Activated CD4-positive, alpha-beta T cell treated with anti-CD3 and anti-CD28 coated beads, Interleukin-2, amount 50 U/mL, for 16 hours (primary cell): ENCODE measurements at places on chromosomes 4 and X.

- DNase-seq, result no peak
Observed at GRCh38 chrX:133412246-133412645, 3.0 kb downstream of the GPC4 start.

GRCh38 chrX:23826653-23827052 is 43.7 kb downstream of the SAT1 start:
- DNase-seq, result no peak

DNA sequence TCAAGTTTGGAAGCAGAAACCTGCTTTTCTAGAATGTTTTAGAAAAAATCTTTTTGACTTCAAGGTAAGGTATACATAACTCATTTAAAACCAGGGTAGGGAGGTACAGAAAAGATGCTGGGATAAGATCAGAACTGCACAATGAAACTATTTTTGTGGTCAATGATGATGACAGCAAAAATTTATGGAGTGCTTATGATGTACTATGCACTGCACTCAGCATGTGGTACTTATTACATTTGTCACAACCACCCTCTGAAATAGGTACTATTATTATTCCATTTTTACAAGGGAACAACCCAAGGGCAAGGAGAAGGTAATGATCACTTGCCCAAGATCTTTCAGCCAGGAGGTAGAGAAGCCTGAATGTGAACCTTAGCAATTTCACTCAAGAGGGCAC is 8.0 kb downstream of the GPM6B start:
- DNase-seq, result no peak

GRCh38 chr4:83629945-83630721 is 94.2 kb downstream of the GPAT3 start:
- DNase-seq, result peak; percentile 16

GRCh38 chr4:104971462-104971861 is 175.2 kb upstream of the TET2 start:
- DNase-seq, result no peak

DNA sequence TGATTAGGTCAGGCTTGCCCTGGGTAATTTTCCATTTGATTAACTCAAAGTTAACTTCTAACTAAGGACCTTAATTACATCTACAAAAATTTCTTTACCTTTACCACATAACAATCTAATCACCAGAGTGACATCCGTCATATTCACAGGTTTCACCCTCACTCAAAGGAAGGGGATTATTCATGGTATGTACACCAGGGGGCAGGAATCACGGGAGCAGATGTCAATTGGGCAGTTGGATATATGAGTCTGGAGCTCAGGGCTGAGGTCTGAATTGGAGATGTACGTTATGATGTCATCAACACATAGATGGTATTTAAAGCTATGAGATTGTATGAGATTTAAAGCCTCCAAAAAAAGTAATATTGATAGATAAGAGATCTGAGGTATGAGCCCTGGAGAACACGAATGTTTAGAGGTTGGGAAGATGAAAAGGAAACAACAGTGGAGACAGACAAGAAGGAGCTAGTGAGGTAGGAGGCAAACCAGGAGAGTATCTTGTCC is 52.9 kb downstream of the PGRMC1 start:
- DNase-seq, result no peak

- no peak for DNase-seq
Observed at GRCh38 chrX:107741404-107741790, 34.2 kb downstream of the TSC22D3 start.

DNA sequence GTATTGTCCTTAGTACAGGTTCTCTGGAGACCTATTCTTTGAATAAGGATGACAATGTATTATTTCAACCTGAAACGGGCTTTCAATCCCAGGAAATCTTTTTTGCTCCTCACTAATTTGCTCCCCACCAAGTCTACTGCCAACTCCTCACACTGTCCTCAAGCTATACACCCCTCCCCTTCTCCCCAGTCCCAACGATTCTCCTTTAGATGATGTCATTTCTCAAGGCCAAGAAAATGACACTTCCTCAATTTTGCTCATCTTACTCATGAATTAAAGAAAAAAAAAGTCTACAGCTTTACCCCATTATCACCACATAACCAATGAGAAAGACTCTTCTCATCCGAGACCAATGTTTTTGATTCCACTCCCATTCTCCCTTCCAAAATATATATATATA is 20.6 kb downstream of the AP1S2 start:
- no peak for DNase-seq

- peak; percentile 42 for DNase-seq
Observed at GRCh38 chr4:147707892-147708672, 23.8 kb upstream of the ARHGAP10 start.

- DNase-seq, result no peak
Observed at GRCh38 chrX:70322784-70323183, 32.9 kb downstream of the KIF4A start.

DNA sequence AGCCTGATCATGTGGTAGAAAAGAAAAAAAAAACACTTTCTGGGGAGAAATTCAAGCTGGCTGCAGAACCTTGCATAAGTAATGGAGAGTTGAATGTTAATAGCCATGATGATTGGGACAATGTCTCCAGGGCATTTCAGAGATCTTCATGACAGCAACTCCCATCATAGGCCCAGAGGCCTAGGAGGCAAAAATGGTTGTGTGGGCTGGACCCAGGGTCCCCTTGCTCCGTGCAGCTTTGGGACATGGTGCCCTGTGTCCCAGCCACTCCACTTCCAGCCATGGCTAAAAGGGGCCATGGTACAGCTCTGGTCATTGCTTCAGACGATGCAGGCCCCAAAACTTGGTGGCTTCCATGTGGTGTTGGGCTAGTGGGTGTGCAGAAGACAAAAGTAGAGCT is 1170.9 kb downstream of the C4orf33 start:
- no peak for DNase-seq

GRCh38 chr4:18366892-18367291 is 345.3 kb upstream of the LCORL start:
- DNase-seq, result peak; percentile 32

- DNase-seq, result no peak
Observed at GRCh38 chrX:132271311-132271778, 52.1 kb upstream of the RAP2C start.

DNA sequence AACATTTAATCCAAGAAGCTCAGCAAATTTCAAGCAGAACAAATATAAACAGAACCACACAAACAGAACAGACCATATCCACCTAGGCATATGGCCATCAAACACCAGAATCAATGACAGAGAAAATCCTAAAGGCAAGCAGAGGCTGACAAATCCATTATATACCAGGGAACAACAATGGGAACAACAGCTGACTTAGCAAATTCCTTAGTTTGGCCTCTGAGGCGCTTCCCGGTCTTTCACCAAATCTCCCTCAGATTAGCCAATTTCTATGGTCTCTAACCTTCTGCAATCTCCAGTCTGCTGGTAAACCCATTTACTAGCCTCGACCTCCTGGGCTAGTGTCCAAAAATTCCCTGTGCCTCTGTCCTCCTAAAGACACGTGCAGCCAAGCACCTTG is 59.2 kb downstream of the GPR143 start:
- no peak for DNase-seq

DNA sequence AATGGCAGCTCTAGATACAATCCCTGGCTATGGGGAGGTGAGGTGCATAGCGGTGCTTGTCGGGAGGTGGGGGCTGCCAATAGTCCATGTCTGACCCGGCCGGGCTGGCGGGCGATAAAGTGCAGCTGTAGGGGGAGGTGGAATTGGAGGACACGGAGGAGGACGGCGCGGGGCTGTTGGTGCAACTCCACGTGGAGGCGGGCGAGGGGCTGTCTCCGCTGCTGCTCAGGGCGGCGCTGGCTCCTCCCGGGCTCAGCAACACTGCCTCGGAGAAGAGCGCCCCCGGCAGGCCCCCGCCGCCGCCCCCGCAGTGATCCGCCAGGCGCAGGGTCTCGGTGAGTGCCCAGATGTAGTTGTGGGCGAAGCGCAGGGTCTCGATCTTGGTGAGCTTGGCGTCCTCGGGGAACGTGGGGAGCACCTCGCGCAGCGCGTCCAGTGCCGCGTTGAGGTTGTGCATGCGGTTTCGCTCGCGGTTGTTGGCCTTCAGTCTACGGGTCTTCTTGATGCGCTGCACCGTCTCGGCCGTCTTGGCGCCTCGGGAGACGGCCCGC is 1.3 kb downstream of the NEUROG2 start:
- no peak for DNase-seq

- DNase-seq, result no peak
Observed at GRCh38 chr4:17647927-17648326, 33.5 kb downstream of the MED28 start.

- peak; percentile 42 for DNase-seq
Observed at GRCh38 chrX:58025979-58026378, 115.7 kb upstream of the ZXDA start.

DNA sequence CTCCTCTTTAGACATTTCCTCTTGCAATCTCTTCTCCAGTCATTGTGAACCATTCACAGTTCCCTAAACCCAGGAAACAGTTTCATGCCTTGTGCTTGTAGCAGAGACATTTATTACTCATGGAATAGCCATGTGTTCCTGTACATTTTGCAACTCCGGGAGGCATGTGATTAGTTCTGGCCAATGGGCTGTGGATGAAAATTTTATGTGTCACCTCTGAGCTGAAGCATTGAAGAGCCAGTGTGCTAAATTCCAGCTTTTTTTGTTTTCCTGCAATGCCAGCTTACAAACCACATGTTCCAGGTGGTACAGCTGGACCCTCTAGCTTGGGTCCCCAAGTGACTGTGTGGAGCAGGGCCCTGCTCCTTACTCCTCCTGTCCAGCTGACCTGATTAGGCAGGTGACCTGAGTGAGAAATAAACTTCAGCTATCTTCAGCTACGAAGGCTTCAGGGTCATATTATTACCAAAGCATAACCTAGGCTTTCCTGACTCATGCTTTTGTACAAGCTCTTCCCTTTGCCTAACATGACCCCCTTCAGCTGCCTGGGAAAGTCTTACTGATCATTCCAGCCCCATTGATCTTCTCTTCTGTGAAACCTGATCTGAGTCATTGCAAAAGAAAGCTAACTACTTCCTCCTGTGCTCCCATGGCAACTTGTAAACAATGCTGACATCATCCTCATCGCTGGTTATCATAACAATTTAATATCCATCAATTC is 200.4 kb downstream of the PTTG2 start:
- peak; percentile 90 for DNase-seq

DNA sequence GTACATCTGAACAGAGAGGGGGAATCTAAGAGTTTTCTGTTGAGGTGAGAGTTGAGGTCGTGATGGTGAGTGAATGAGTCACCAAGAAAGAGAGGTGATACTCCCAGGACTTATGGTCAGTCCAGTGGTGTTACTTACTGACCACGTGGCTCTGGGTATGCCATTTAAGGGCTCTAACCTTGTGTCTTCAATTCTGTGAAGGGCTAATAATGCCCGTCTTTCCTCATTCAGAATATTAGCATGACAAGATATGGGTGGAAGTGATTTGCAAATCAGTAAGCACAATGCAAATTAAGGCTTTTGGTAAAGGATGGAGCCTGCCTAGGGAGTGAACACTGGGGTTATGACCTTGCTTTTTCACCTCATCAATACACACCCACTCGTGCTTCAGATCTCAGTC is 75.2 kb downstream of the COQ2 start:
- DNase-seq, result no peak

DNA sequence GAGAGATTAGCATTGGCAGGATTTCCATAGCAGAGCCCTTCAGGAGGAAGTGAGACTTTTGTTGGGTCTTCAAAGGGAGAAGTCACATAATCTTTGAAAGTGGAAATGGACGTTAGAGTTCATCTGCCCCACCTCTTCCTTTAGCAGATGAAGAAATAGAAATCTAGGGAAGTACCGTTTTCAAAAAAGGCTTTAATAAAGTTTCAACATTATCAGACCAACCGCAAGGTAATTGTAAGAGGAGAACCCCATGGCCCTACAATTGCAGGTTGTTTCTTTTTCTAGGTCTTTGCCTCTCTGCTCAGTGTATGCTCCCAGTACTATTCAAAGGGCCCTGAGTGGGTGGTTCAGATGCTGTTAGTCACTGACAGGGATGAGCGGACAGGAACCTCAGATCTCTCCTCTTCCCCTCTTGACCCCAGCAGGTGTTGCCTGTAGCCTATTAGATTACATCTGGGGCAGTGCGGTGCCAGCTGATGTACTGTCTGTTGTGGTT is 48.6 kb upstream of the AP1S2 start:
- DNase-seq, result no peak

DNA sequence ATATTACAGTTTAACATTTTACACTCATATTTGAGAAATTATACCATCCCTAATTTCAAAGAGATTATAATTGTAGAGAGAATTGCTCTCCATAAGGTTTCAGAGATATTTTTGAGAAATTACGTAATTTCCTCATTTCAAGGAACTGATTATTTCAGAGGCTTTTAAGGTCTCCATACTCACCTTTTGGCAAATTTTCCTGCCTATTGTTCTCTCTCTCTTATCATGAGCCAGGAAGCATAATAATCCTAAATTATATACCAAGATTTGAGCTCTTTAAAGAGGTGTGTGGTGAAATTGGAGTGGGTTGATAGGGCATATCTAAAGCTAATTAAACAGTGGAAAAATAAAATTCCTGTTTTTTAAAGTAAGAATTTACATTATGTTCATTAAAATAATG is 248.9 kb upstream of the FTHL17 start:
- DNase-seq, result no peak

- no peak for DNase-seq
Observed at GRCh38 chr4:168564023-168564422, 67.2 kb downstream of the PALLD start.

DNA sequence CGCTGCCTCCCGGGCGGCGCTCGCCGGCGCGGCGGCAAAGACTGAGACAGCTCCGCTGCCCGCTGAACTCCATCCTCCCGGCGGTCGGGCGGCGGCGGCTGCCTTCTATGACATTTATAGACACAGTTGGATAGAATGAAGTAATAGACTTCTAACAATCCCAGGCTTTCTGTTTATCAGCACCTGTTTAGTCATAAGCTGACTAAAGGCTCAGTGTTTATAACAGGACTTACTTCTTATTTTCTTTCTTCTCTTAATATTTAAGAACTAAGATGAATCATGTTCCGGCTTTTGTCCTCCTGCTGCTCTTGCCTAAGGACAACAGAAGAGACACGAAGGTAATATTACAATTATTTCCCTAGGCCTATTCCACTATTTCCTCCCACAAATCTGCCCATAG is 3.9 kb downstream of the ARL13A start:
- no peak for DNase-seq

GRCh38 chr4:137823007-137823406 is 290.7 kb upstream of the PCDH18 start:
- DNase-seq, result no peak

- peak; percentile 90 for DNase-seq
Observed at GRCh38 chr4:26746802-26747213, 113.8 kb upstream of the STIM2 start.

DNA sequence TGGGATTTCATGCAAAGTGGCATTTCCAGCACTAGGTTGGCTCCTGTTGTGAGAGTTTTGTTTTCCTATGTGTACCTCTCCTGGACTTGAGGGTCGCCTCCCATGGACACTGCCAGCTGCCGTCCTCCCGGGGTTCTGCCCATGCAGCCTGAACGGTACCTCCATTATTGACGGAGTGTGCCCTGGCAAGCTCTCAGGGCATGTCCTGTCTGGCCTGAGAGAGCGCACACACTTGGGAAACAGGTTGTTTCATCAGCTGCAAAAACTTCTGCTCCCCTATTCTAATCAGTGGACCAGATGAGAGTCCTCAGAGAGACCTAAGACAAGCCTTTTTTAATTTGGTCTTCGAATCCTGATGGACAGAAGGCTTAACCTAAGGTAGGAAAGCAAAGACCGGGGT is 56.6 kb upstream of the HOPX start:
- no peak for DNase-seq

GRCh38 chr4:13706716-13707115 is 79.2 kb upstream of the BOD1L1 start:
- DNase-seq, result no peak
